ENCODE measurements at places on chromosomes 5 and 9. TPM values are rescaled to one million over a fixed set of nuclear protein-coding genes. Genes with fewer than 3 reads are reported as not detected.

DNA sequence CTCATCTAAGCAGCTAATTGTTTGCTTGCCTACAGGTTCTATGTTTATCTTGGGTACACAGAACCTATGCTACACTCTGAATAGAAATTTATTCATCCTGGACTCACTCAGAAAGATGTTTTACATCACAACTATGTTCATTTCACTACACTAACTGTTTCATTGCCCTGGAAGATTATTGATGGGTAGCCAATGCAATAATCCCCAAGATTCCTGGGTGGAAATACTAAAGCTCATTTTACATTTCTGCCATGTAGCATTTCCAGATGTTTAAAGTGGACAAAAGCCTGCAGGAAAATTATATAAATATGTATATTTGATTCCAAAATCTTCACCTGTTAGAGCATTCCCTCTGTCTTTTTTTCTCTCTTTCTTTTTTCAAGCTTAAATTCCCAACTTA is 51.9 kb upstream of the IL7R start:
- DNase-seq, result no peak

- no peak for DNase-seq
Measured at GRCh38 chr5:162842727-162843126, 594.7 kb upstream of the CCNG1 start.

DNA sequence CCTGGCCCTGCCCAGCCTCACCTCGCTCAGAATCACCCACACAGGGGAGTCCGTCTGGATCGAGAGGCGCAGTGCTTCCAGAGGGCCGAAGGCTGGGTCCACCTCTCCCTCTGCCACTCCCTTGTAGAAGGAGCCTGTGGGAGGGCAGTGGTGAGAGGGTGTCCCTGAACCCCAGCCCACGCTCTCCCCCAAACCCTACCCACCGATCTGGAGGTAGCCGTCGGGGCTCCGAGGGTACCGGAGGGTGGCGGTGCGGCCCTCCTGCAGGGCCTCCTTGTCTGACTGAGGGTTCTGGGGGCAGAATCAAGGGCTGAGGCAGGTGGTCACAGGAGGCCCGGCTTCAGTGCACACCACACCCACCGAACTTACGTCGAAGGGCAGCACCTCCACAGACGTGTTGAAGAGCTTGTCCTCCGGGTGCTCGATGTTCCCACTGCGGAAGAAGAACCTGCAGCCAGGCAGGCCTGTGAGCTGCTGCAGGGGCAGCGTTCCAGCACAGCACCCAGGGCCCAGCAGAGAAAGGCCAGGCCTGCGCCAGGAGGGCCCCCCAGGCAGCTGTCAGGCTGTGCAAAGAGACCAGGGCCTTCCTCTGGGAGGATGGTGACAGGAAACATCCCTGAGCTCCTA is 4.5 kb downstream of the LTC4S start:
- DNase-seq, result no peak

GRCh38 chr5:145775893-145776444 is 59.2 kb downstream of the PRELID2 start:
- no peak for DNase-seq

GRCh38 chr5:95973793-95974325 is 12.2 kb upstream of the ELL2 start:
- no peak for DNase-seq

DNA sequence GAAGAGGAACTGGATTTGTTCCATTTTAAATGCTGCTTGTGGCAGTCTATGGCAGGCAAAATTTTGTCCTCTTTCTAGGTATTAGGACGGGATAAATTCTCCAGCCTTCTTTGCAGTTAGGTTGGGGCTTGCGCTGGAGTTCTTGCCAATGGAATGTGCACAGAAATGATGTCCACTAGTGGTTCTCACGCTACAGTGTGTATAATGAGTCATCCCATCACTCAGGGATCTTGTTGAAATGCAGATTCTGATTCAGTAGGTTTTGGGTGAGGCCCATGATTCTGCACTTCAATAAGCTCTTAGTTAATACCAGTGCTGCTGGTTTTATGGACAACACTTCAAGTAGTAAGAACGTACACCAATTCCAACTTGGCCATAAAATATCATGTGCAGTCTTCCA is 317.6 kb upstream of the KLF4 start:
- no peak for DNase-seq

DNA sequence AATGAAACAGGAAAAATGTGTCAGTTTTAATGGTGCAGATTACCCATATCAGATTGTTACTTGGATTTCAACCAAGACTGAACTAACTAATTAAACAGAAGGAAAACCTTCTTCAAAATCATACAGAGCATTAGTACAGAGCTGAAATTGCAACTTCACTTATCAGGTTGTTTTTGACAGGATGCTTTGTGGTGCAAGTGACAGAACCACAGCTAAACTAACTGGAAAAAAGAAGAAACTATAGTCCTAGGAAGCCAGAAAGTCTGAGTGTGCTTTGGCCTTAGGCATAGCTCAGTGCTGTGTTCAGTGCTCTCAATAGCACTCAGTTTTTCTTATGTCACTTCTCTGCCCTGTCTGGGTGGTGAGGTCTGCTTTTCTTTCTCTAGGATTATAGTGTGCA is 267.4 kb downstream of the CHSY3 start:
- no peak for DNase-seq

DNA sequence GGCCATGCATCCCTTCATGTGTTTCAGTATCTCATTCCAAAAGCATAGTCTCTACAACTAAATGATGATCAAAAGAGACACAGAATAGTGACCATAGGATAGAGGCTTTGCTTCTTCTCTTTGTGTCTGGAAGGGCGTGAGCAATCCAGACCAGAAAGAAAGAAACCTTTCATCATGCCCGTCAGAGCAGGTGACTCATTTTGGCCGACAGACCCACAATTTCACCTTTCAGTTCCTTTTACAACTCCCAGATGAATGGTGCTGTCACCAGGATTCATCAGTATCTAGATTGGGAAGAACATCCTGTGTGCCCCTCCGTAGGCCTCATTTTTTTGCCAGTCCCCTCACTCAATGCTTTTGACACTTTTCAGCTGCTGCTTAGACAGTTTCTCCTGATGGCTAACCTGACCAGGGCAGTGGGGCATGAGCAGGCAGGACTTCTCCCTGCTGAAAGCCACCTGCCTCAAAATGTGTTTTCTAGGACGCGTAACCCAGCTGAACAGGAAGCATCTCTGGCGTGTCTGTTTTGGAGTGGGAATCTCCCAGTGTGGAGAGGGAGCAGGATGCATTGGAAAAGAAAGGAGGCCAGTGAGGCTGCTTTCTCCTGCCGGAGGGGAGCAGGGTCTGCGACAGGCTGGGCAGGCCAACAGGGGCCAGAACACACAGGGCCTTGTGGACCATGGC is 21.2 kb downstream of the ABLIM3 start:
- no peak for DNase-seq

SPDL1 gene
- 17.0 TPM for polyA plus RNA-seq

MAMDC2 gene
- polyA plus RNA-seq, result 8.4 TPM

Measured in muscle of back (tissue), 13 donors.